Omental fat pad (tissue), 4 donors: ENCODE measurements at places on chromosomes 16 and 17.

GRCh38 chr17:74618451-74618850 is 5.1 kb downstream of the CD300E start:
- no peak for DNase-seq

DNA sequence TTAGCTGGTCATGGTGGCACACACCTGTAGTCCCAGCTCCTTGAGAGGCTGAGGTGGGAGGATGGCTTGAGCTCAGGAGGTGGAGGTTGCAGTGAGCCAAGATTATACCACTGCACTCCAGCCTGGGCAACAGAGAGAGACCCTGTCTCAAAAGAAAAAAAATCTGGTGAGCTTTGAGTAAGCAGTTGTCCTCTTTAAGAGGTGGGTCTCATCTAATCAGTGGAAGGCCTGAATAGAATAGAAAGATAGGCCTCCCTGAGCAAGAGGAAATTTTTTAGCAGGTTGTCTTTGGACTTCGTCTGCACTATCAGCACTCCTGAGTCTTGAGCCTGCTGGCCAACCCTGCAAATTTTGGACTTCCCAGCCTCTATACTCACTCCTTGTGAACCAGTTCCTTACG is 266.0 kb upstream of the ZFHX3 start:
- no peak for DNase-seq

DNA sequence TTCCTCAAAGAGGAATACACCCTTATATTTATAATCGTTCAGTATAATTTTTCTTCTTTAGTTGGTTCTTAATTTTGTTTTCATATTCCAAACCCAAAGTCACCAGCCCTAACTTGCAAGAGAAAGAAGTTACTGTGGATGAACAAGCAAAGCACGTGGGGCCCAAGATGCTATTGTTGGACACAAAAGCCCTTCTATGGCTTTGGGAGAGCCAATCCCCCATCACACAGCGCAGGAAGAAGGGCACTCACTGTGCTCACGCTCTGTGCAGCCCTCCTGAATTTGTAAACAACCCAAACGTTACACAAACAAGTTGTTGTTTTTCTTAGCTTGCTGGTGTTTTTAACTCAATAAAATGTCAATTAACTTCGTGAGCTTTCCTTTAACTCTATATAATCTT is 22.5 kb downstream of the SPPL2C start:
- DNase-seq, result no peak

GRCh38 chr16:79769270-79769927 is 168.9 kb upstream of the MAF start:
- DNase-seq, result no peak

DNA sequence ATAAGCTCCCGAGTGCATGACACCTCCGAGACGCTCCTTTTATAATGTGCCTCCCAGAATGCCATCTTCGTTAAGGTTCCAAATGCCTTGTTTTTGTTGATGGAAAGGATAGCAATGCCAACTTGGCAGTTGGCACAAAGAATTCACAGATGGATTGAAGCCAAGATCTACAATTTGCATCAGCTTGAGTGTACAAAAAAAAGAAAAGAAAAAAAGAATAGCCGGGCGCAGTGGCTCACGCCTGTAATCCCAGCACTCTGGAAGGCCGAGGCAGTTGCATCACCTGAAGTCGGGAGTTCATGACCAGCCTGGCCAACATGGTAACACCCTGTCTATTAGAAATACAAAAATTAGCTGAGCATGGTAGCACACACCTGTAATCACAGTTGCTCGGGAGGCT is 7.6 kb downstream of the TBC1D16 start:
- DNase-seq, result no peak

GRCh38 chr16:19113577-19114358 is at the start of gene ITPRIPL2:
Gene ITPRIPL2, plus strand, starts transcription at chr16:19113964. Its CDS starts 498 bp downstream, at chr16:19114462.
- peak; percentile 33 for DNase-seq

GRCh38 chr17:78348055-78348770 is 11.7 kb downstream of the SOCS3 start:
- no peak for DNase-seq

GRCh38 chr16:81624403-81624759 is 154.7 kb upstream of the PLCG2 start:
- no peak for DNase-seq

DNA sequence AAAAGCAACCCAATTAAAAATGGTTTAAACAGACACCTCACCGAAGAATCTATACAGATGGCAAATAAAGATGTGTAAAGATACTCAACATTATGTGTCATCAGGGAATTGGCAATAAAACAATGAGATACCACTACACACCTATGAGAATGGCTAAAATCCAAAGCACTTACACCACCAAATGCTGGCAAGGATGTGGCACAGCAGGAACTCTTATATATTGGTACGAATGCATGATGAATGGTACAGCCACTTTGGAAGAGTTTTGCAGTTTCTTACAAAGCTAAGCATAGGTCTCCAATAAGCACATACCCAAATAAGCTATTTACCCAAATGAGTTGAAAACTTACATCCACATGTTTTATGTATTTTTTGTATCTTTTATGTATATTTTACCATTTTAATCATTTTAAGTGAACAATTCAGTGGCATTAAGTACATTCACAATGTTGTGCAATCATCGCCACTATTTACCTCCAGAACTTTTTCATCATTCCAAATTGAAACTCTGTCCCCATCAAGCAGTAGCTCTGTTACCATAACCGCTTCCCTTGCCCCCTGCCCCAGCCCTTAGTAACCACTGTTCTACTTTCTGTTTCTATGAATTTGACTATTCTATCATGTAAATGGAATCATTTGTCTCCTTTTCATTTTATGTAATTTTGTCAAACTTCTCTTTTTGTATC is 6.7 kb upstream of the ALDH3A2 start:
- no peak for DNase-seq
